Bladder microvascular endothelial cell (primary cell): ENCODE measurements at places on chromosomes 1 and 21. TPM values are rescaled to one million over a fixed set of nuclear protein-coding genes. Genes with fewer than 3 reads are reported as not detected.

Gene TCHH
- under 0.01 and 0.06 TPM in 2 replicates for total RNA-seq

Gene LCE2C
- not detected in 2 replicates for total RNA-seq

Gene OR10J1
- total RNA-seq = not detected in 2 replicates

Gene TAL1
- 22.8 and 47.3 TPM in 2 replicates for total RNA-seq

Gene RAB7B
- total RNA-seq = not detected in 2 replicates

Gene CAMK1G
- not detected in 2 replicates for total RNA-seq

Gene AHCTF1
- total RNA-seq = 19.1 and 33.5 TPM in 2 replicates
